ENCODE measurements at places on chromosomes 12 and 14. TPM values are rescaled to one million over a fixed set of nuclear protein-coding genes. Genes with fewer than 3 reads are reported as not detected.

- DNase-seq = no peak
Observed at GRCh38 chr12:12216349-12217017, 50.4 kb downstream of the LRP6 start.

DNA sequence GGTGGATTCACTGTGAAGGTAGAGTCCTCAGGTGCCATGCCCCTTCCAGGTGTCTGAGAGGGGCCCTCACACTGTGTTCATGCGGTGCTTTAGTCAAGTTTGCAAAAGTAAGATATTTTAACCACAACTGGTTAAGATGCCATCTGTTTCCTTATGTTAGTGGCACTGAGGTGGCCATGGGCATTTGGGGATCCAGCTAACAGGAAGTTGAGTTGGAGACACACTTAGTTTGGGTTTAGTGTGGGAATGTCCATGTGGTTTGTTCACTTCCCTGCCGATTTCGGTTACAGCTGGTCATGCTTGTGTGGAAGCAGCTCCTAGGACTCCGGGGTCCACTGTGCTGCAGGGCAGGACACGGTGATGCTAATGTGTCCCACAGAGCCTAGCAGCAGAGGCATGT, 17.3 kb upstream of the ABHD12B start:
- DNase-seq = no peak

DNA sequence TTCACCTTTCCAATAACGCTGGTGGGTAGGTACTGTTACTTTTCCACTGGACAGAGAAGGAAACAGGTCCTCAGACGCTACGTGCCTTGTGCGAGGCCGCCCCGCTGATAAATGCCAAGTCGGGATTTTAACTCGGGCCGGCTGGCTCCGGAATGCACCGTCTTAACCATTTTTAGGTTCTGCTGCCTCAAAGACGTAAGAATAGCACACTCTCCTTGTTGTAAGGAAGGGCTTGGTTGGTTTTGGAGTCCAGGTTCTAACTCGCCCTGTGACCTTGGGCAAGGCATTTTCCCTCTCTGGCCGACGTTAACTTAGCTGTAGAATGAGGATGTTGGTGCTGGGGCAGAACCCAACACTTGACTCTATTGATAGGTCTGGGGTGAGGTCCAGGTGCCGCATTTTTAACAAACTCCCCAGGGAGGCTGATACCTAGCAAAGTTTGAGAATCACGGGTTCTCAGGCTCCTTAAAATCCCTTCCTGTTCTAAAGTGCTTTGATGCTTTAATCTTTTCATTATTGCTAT, 814 bp downstream of the ANKRD13A start:
- DNase-seq = no peak

- DNase-seq = no peak
Observed at GRCh38 chr12:67357376-67358125, 88.4 kb downstream of the CAND1 start.

The TTC6 gene
- polyA plus RNA-seq = 0.26 TPM

The RASAL1 gene
- polyA plus RNA-seq = 6.1 TPM

The ZDHHC22 gene
- polyA plus RNA-seq = 0.41 TPM

The CNTN1 gene
- 43.2 TPM for polyA plus RNA-seq
